ENCODE measurements at places on chromosomes 6 and 20.

GRCh38 chr6:115914098-115914497 lies 146.6 kb downstream of the FRK start:
- no peak for DNase-seq

DNA sequence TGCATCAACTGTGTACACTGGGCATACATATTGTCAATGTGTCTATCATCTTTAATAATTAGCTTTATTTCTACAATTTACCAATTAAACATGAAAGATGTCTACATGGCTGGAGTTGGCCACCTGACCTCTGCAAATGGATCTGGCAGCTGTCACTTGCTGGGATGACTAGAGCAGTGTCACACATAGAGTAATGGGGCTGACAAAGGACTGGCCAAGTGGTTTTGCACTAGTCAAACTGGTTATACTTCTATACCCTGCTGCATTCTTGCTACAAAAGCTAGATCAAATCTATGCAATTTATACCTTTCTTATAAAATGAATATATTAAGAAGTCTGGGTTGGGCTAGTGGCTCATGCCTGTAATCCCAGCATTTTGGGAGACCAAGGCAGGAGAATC lies 99.3 kb downstream of the SESN1 start:
- no peak for DNase-seq

GRCh38 chr6:154852687-154853086 lies 119.5 kb downstream of the SCAF8 start:
- DNase-seq, result no peak

DNA sequence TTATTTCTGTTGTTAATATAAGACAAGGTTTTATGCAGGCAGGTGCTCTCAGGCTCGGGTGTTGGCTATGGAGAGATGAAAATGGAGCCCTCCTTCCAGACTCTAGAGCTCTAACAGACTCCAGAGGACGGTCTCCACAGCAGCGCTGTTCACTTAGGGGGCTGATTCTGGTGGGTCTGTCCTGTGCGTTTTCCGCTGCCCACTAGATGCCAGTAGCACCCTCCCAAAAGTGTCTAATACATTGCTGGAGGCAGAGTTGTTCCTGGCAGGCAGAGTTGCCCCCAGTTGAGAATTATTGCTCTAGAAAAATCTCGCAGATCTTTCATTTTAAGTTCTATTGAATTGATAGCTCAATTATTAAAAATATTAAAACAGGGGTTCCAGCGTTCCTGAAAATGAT lies 109.9 kb downstream of the MAP3K4 start:
- DNase-seq, result no peak

DNA sequence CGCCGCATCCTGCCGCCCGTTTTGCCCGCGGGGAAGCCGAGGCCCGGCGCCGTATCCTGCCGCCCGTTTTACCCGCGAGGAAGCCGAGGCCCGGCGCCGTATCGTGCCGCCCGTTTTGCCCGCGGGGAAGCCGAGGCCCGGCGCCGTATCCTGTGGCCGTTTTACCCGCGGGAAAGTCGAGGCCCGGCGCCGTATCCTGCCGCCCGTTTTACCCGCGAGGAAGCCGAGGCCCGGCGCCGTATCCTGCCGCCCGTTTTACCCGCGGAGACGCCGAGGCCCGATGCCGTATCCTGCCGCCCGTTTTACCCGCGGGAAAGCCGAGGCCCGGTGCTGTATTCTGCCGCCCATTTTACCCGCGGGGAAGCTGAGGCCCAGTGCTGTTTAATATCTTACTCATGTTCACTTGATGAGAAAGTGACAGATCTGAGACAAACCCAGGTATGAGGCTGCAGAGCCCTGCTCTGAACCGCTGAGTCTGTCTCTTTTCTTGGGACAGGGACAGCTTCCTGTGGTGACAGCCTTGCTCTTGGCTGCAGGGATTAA lies 129.4 kb downstream of the CDH26 start:
- no peak for DNase-seq

GRCh38 chr20:50837532-50838321 lies 42.9 kb downstream of the BCAS4 start:
- DNase-seq, result peak; percentile 71

DNA sequence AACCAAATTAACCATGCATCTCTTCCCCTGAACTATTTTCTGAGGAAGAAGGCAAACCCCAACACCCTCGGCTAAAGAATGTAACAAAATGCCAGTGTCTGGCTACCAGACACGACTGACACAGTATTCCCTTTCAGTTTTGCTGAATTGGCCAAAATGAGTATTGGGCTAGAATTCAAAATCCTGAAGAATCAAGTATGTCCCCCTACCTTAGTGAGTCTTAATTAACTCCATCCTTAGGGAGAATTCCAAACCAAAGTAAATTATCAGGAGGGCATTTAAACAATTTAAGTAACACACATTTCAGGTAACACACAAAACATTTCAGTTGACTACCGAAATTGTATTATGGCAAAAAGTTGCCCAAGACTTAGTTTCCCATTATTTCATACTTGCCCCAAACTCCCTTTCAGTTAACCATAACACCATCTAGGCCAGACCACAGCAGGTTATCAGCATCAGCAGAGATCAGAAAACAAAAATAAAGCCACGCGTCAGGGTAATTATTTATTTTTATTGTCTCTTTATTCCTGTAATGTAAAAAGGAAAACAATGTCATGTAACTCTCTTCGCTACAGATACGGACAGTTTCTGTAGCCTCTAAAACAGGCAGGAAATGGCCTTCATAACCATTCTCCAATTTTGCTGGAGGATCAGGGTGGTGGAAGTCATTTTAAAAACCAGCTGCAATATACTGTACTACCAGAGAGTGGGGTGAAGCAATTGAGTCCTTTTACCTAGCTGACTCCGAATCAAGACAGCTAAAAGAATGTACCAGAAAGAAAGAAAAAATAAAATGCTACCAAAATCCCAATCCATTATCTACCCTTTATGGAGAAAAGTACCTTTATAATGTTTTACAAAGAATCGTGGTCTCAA lies 1.9 kb downstream of the SNX5 start:
- no peak for DNase-seq

DNA sequence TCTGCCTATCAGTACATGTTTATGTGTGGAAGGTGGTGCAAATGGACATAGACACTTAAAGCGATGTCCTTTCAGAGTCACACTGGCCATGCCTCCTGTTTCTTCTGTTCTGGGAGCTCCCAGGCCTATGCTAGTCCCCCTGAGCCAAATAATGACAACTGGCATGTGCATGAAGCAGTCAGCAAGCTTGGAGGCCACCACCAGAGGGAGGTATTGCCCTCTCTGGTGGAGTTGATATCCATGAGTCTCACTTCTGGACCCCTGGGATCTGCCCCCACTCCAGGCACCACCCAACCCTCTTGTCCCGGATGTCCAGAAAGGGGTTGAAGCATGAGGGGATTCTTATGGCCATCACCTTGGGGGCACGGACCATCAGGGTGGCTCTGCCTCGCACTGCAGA lies 172.2 kb downstream of the AIG1 start:
- peak; percentile 14 for DNase-seq

GRCh38 chr6:137423451-137424168 lies 70.6 kb downstream of the OLIG3 start:
- DNase-seq, result peak; percentile 29

- DNase-seq, result peak; percentile 84
Measured at GRCh38 chr6:6547110-6547879, 41.2 kb upstream of the LY86 start.

- no peak for DNase-seq
Measured at GRCh38 chr20:1702328-1702727, 44.7 kb upstream of the SIRPG start.

GRCh38 chr6:69138148-69138547 lies 503.1 kb downstream of the ADGRB3 start:
- DNase-seq, result no peak

DNA sequence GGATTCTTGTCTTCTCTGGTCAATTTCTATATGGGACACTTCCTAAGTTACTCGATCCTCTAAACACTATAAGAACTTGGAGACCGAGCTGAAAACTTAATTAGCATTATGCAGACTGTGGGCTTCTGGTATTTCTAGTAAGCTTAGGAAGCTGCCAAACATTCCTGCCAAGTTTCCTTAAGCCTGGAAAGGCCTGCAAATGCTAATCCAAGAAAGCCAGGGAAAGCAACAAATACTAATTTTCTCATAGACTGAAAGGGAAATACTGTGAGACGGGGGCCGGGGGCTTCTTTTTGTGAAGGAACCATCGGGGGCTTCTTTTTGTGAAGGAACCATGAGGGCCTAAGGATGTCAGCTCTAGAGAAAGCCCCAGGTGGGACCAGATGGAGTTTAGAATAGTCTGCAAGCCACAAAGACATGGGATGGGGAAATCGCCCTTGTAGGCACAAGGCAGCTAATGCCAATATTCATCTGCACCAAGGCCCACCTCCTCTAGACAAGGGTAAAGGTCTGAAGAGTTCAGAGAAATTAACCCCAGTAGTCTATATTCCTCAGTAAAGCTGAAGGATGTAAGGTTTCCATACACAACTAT lies 332.4 kb upstream of the PRDM1 start:
- DNase-seq, result no peak

DNA sequence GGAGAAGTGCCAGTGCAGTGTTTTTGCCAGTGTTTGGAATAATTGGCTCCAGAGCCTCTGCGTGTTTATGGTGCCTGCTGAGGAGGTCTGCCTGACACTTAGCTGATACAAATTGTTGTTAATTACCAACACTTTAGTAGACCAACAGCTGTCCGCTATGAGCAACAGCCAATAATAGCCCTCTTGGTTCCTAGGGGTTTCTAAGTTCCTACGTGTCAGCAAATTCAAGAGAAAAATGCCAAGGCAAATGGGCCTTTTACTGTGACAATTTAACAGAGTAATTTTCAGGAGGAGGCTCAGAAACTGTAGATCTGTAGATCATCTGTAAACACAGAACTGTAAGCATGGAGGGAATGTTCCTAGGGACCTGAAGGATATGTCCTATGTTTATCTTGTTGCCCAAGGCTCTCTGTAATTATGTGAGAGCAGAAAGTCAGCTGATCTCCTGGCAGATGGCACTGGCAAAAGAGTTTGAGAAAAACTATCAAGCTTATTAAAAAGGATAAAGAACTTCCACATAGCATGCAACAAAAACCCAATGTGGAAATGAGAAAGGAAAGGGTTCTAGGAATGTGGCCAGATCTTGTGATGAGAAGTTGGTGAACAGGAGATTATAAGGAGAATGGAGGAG lies 157.7 kb downstream of the GJA1 start:
- DNase-seq, result no peak

DNA sequence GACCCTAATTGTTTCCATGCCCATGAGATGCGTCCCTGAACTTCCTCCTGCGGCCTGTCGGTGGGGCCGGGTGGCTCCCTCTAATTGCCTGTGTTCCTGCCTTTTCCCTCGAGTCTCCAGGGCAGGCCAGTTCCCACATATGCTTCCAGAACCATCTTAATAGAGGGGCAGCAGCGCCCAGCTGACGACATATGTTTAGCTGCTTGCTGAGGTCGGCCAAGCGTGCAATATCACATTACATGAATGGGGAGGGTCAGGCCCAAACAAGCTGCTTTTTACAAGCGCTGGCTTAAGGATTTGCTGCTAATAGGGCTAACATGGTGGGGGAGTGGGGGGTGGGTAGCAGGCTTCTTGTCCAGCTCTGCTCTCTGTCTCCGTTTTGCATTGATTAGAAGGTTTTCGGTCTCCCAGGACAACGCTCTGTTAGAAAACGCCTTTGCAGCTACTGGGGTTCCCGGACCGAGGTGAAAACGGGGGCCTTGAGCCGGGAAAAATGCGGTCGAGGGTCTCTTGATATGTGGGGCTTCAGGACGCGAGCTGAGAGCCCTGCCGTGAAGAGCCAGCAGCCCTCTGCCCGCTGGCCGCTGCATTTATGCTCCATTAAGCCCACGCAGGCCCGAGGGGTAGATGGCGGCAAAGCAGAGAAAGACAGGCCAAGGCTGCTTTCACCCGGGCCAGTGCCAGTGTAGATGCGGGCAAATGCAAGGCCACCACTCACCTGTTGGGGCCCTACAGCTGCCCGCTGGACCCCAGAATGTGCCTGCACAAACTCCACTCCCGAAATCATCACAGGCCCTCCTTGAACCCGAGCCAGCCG lies 308.5 kb downstream of the BMP7 start:
- DNase-seq, result no peak

DNA sequence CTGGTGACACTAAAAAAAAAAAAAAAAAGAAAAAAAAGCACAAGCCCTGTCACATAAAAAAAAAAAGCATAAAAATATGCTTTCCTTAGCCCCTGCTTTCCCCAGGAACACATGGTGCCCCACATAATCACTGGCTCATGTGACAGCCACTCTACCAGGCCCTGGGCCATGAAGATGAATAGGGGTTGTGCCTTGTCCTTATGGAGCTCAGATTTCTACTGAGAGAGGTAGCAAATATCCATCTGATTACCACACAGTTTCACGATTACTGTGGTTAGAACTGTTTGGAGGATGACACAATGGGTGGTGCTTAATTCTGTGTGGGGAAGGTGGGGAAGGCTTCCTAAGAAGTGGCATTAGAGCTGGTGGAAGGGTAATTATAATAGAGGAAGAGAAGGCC lies 9.3 kb downstream of the RAET1E start:
- no peak for DNase-seq

DNA sequence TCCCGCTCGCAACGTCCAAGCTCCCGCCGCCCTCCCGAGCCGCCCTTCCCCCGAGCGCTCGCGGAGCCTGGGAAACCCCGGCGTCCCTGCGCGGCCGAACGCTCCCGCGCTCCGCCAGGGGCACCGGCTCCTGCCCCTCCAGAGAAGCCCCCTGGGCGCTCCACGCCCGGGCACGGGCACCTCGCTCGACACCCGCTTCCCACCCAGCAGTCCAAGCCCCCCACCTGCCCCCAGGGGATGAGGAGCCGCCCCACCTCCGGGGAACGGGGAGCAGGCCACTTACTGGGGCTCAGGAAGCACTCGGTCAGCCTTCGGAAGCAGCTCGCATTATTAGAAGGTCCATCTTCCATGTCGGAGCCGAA lies 1.4 kb downstream of the PDE10A start:
- no peak for DNase-seq

DNA sequence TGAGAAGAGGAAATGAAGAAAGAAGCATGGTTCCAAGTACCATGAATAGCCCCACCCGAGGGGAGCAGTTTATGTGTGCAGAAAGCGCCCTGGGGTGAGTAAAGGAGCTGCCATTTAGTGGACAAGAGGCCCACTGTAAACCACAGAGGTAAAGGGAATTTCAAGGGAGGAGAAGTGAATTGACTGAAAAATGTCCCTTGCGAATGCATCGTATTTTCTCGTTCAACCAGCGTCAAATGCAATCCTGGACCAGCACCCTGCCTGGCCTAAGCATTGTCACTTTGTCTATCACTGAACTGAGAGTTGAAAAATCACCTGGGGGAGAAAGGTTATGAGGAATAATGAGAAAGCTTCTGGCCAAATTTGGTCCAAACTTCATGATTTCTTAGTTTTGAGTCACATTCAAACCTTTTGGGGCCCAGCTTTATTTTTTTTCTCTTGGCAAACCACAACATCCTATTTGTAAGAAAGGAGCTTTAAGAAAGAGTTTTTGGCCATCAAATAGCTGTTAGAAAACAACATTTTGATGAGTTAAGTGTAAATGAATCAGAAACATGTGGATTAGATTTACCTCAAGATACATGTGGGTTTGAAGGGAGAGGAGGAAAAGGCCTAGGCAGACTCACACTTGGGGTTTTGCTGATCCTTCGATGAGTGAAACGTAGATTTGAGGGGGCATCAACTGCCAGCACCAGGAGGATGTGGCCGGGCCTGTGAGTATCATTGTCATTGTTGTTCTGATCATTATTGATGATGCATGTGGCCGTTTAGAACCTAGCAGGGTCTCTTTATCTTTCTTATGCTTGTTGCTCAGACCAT lies 214.0 kb downstream of the CLIC5 start:
- DNase-seq, result no peak
